ENCODE measurements at places on chromosomes 12 and 14.

DNA sequence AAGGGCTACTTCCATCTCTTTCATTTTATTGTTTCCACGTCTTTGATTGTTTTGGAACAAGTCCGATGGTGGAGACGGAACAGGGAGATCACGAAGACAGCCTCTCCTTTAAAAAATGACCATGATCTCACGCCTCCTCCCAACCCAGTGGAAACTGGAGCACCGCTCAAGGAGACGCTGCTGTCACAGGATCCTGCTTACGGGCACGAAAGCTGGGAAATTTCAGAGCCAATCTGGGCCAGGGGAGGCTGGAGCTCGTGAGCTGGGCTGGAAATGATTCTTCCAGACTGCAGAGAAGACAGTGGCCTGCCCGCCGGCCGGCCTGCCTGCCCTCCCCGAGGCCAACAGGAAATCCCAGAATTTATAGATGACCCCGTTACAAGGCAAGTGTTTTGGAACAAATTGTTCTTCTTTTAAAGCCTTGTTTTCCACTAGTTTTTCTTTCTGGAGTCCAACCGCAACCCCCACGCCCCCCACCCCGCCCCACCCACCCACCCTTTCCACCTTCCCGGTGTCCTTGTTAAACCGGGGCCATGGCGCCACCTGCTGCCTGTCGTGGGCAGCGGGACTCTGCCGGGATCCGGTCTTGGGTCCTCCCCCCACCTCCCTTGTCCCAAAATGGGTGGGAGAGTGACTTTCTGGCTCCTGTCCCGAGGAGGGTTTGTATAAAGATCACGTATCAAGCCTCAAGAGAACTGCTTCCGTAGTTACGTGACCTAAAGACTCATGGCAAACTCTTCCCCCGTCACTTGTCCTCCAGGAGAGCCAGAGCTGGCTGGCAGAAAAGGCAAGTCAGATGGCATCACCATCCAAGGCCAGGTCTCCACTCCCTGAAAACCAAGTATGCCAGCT, 40.3 kb downstream of the MAP1LC3B2 start:
- H3K4me1 ChIP-seq = peaks cover 4% of the 10 kb centered on the region
- peak; percentile 47 for DNase-seq
- no peak overlapping the region for H3K4me3 ChIP-seq
- no peaks in the 10 kb centered on the region for H3K27me3 ChIP-seq

DNA sequence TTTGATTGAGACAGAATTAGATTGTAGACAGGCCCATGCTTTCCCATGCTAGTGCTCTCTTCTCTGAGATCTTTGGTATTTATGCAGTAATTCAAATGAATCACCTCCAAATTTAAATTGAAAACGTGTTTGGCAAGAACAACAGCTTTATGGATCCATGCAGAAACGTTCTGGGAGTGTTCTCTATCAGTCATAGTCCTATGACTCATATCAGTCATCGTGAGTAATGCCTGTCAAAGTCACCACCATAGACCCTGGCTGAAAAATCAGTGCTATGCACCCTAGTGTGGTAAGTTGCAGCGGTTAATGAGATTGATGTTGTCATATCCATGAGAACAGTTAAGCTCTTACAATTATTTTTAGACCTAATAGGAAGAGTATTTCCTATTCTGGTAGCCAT, 90.1 kb upstream of the FOXG1 start:
- no peak overlapping the region for H3K27ac ChIP-seq
- H3K36me3 ChIP-seq = no peaks in the 10 kb centered on the region
- no peaks in the 10 kb centered on the region for H3K27me3 ChIP-seq
- no peak for DNase-seq
- H3K4me3 ChIP-seq = no peak overlapping the region

GRCh38 chr14:23539248-23540140, 12.1 kb downstream of the ZFHX2 start:
- no peak overlapping the region for H3K4me3 ChIP-seq
- no peak for DNase-seq
- no peaks in the 10 kb centered on the region for H3K27me3 ChIP-seq
- peak overlapping the region; percentile 88 for H3K27ac ChIP-seq

GRCh38 chr12:50222275-50222783, 55.2 kb upstream of the CERS5 start:
- no peaks in the 10 kb centered on the region for H3K27me3 ChIP-seq
- no peak overlapping the region for H3K27ac ChIP-seq
- peak; percentile 47 for DNase-seq
- no peaks in the 10 kb centered on the region for H3K4me1 ChIP-seq

GRCh38 chr12:64532734-64533351, 77.5 kb upstream of the RASSF3 start:
- no peak overlapping the region for H3K4me3 ChIP-seq
- H3K36me3 ChIP-seq = no peaks in the 10 kb centered on the region
- H3K27me3 ChIP-seq = no peaks in the 10 kb centered on the region
- no peak overlapping the region for H3K27ac ChIP-seq
- H3K4me1 ChIP-seq = peaks cover 4% of the 10 kb centered on the region

DNA sequence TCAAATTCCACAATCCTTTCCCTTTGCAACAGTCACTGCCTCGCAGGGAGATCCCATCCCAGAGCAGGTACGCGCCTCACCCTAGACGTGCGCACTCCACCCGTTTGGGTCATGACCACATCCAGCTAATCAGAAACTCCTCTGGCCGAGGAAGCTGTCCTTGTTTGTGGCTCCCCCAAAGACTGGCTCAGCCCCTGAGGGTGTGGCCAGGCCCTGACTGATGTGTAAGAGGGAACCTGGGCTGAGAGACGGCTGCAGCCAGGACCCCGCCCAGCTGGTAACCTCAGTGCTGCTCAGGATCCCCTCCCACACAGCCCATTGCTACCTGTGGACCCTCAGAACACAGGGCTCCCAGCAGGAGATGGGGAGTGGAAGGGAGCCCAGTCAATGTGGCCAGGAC, 183.2 kb upstream of the SFSWAP start:
- H3K27ac ChIP-seq = no peak overlapping the region
- DNase-seq = no peak
- no peak overlapping the region for H3K4me3 ChIP-seq
- H3K27me3 ChIP-seq = no peaks in the 10 kb centered on the region
- H3K4me1 ChIP-seq = no peaks in the 10 kb centered on the region

DNA sequence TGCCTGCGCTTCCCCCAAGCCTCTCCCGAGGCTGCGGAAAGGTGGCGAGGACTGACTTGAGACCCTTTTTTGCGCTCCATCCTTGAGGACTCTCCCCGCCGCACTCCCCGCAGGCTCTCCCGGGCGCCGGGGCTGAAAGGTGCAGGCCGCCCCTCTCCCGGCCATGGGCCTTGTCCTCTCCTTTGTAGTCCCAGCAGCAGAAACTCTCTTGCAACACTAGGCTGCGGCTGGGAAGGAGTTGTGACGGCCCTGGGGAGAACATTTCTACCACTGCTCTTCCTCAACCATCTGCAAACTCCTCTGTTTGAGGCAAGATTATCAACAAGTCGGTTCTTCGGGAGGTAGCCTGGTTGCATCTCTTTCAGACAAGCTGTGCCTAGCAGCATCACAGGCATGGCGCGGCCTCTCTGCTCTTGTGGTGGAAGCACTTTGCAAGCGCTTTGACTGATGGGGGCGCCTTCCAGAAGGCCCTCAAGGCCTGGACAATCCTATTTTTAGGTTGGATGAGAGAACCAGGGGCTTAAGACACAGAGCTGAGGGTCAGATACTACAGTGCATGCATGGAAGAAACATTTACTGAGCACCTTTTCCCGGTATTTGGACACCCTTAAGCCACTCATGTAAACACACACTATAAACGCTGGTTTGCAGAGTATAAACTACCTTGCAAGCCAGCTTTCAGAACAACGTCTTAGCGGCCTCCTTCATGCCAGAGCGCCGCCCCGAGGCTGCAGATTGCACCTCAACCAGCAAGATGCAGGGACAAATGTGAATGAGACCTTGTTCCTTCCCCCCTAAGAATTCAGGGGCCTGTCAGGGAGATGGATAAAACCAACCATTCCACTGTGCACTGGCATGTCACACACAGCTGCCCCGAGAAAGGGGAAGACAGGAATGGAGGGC, 1.2 kb upstream of the PRIMA1 start:
- H3K4me1 ChIP-seq = peaks cover 7% of the 10 kb centered on the region
- H3K4me3 ChIP-seq = peak overlapping the region; percentile 80
- peaks cover 11% of the 10 kb centered on the region for H3K27me3 ChIP-seq
- no peak overlapping the region for H3K27ac ChIP-seq
- DNase-seq = no peak
- H3K36me3 ChIP-seq = no peaks in the 10 kb centered on the region

DNA sequence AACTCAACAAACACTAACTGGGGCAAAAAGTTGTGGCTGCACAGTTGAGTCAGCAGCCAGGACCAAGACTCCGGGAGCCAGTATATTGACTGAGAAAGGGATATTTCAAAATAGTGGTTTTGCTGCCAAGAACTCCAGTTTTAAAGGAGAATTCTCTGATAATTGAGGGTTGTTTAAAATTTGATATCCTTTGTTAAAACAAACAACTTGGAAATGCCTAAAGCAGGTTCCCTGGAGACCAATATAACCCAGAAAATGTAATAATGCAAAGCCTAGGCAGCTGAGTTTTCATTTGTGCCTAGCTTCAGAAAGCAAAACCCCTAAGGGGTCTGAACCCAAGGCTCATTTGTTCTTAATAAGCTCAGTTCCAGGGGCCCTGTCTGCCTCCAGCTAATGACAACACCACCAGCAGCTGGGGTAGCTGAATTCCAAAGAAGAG, 311.7 kb upstream of the CCDC196 start:
- no peaks in the 10 kb centered on the region for H3K4me1 ChIP-seq
- no peaks in the 10 kb centered on the region for H3K27me3 ChIP-seq
- no peak overlapping the region for H3K4me3 ChIP-seq

DNA sequence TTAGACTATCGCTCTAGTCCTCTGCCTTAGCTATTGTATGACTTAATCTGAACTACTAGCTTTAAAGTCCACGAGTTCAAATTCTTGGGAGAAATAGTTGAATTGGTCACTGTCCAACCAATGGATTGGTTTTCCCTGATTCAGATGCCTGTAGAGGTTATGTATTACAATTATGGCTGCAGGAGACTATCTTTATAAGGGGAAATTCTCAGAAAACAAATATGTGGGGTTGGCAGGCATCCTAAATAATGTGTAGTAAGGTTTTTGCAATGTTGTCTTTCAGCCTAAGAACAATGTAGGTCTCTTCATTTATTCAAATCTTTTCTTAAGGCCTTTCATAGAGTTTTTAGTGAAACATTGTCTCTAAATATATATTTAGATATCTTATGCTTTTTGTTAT, 26.9 kb downstream of the MYRFL start:
- no peak overlapping the region for H3K27ac ChIP-seq
- H3K36me3 ChIP-seq = no peaks in the 10 kb centered on the region
- no peaks in the 10 kb centered on the region for H3K4me1 ChIP-seq
- no peak for DNase-seq
- no peaks in the 10 kb centered on the region for H3K27me3 ChIP-seq

GRCh38 chr12:93484315-93484981, 17.1 kb downstream of the MRPL42 start:
- H3K27me3 ChIP-seq = no peaks in the 10 kb centered on the region
- peaks cover 16% of the 10 kb centered on the region for H3K36me3 ChIP-seq
- H3K27ac ChIP-seq = no peak overlapping the region

GRCh38 chr12:10722905-10723746, at the start of gene YBX3:
Gene YBX3, minus strand, starts transcription at chr12:10723323. Its CDS starts 212 bp downstream, at chr12:10723111.
- no peaks in the 10 kb centered on the region for H3K36me3 ChIP-seq
- peaks cover 4% of the 10 kb centered on the region for H3K4me1 ChIP-seq

GRCh38 chr14:79514700-79515099, 696.6 kb downstream of the DIO2 start:
- no peak overlapping the region for H3K4me3 ChIP-seq
- H3K36me3 ChIP-seq = no peaks in the 10 kb centered on the region
- no peaks in the 10 kb centered on the region for H3K27me3 ChIP-seq
- no peak overlapping the region for H3K27ac ChIP-seq
- DNase-seq = no peak

DNA sequence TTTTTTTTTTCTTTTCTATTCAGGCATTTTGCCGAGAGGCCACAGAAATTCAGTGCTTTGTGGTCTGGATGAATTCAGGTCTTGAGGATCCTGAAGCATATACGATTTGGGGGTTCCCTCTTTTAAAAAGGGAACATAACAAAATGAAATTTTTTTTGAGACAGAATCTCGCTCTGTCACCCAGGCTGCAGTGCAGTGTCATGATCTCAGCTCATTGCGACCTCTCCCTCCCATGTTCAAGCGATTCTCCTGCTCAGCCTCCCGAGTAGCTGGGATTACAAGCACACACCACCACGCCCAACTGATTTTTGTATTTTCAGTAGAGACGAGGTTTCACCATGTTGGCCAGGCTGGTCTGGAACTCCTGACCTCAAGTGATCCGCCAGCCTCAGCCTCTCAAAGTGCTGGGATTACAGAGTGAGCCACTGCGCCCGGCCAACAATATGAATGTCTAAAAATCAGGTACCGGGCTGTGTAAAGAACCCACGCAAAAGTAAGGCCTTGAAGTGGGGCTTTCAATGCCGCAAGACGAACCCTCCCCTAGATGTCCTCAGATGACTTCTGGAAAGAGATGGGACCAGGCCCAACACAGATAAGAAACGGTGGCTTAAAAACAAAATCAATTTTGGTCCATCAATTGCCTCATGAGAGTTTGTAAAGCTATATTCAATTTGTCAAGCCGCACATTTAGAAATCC, 30.0 kb downstream of the TESC start:
- no peak overlapping the region for H3K4me3 ChIP-seq
- H3K4me1 ChIP-seq = peaks cover 1% of the 10 kb centered on the region

- H3K4me1 ChIP-seq = no peaks in the 10 kb centered on the region
- no peak for DNase-seq
- no peak overlapping the region for H3K27ac ChIP-seq
- no peaks in the 10 kb centered on the region for H3K27me3 ChIP-seq
- no peaks in the 10 kb centered on the region for H3K36me3 ChIP-seq
- no peak overlapping the region for H3K4me3 ChIP-seq
These were observed 23.8 kb upstream of the PCNX4 start for GRCh38 chr14:60067882-60068281.

DNA sequence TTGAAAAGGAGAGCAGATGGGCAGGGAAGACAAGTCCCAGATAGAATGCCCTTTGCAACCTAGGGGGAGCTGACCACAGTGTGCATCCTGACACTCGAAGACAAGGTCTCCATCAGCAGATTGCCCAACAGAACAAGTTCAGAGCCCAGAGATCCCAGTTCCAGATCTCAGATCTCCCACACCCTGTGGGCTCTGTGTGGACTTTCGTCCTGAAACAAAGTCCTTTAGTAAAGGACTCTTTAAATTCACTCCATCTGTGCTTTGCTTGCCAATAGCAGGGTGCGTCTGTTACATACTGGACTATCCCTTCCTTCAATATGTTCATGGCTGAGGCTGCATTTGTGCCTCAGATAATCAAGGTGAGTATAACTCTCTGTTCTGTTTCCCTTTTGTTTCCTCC, 8.7 kb upstream of the C1RL start:
- H3K36me3 ChIP-seq = no peaks in the 10 kb centered on the region
- no peak for DNase-seq
- no peaks in the 10 kb centered on the region for H3K4me1 ChIP-seq
